ENCODE measurements at places on chromosomes 11 and 22.

- DNase-seq, result no peak
Observed at GRCh38 chr22:46022881-46023512, 46.0 kb upstream of the WNT7B start.

DNA sequence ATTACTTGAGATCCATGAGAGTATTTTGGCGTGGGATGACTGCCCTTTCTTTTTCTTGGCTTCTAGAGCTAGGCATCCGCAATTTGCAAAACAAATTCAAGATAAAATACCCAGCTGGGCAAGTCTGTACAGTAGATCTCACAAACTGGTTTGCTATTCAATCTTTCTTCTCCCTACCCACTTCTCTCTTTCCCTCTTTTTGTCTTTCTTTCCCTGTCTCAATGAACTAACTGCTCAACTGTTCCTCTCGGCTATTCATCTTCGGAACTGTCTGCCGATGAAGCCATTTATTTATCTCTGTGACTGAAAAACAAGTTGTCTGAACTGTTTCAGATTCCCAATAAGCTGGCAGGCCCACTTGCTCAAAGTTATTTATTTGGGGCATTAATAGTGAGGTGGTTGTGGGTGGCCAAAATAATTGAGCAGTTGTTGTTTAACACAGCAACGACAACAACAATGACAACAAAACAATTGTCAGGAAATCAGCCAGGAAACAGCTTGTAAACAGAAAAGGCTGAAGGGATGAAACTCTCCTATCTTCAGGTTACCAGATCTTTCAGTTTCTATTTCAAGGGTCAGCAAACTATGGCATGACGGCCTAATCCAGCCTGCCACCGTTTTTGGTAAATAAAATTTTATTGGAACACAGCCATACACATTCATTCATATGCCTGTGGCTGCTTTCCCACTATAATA lies 76.0 kb upstream of the MTMR2 start:
- peak; percentile 13 for DNase-seq

DNA sequence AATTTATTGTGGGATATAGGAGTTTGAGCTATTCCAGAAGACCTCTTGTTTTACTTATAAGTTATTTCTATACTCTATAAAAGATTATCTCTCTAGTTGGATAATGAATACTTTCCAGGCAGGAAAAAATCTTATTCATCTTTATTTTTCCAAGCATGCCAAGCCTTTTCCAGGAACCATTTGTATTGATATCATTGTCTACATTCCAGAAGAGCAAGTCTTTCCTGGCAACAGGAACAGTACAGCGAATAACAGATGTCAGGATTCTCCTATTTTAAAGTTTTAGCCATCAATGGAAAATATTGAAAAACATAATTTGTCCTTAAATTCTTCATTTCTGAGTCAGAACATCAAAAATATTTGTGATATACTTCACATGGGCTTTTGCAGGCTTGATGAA lies 5.2 kb upstream of the NXPE1 start:
- peak; percentile 13 for DNase-seq

- DNase-seq, result peak; percentile 43
Observed at GRCh38 chr11:130634961-130635473, 186.6 kb downstream of the ADAMTS15 start.

DNA sequence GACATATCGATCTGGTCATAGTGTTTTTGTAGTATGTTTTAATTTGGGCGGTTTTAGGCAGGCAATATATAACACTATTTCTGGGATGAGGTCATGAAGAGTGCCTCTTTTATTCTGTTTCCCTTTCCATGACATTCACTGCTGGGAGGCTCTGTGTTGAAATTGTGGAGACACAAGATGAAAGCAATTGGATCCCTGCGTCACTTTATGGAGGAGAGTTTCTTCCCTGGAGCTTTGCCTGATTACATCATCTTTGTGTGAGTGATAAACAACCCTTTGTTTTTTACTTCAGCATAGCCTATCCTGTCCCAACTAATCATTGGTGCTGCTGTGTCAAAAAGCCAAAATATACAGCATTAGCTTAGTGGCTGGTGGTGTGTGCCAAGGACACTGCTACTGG lies 48.6 kb downstream of the PARVG start:
- no peak for DNase-seq

DNA sequence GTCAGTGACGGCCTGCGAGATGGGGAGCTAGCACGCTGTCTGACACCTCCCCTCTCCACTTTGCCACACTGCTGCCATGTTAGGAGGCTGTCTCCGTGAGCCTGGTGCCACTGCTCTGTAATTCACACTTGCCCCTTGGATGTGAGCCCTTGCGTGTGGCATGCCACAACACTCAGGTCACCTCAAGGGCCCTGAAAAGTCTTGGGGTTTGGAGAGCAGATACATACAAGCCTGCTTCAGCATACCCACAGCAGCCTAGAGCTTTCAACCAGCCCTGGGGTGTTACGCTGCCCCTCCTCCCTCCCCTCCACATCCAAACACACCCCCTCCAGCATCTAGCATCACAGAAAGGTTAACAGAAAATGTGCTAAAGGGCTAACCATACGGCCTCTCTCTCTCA lies 69.5 kb upstream of the TBCEL start:
- DNase-seq, result no peak

DNA sequence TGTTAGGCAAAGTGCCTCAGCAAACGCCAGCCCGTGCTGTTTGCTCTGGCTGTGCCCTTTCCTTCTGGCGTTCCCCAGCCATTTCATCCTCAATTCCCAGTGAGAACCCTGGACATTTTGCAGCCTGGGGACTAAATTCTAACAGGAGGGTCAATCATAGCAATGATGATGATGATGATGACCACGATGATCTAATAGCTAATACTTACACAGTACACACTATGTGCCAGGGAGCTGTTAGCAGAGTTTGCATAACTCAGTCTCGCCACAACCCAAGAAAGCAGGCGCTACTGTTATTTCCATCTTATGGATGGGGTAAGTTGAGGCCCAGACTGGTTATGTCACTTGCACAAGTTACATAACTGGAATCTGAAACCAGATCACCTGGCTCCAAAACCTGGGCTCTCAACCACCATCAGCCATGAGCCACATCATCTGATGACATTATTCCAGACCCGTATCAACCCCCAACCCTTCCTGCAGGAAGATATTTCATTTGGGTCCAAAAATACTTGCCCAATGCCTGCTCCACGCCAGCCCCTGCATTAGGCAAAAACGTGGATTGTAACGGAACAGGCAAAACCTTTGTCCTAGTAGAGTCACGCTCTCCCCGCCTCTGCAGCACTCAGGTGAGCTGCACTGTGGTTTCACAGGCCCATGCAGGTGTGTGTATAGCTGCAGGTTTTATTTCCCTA lies 132.6 kb upstream of the SERPIND1 start:
- no peak for DNase-seq

DNA sequence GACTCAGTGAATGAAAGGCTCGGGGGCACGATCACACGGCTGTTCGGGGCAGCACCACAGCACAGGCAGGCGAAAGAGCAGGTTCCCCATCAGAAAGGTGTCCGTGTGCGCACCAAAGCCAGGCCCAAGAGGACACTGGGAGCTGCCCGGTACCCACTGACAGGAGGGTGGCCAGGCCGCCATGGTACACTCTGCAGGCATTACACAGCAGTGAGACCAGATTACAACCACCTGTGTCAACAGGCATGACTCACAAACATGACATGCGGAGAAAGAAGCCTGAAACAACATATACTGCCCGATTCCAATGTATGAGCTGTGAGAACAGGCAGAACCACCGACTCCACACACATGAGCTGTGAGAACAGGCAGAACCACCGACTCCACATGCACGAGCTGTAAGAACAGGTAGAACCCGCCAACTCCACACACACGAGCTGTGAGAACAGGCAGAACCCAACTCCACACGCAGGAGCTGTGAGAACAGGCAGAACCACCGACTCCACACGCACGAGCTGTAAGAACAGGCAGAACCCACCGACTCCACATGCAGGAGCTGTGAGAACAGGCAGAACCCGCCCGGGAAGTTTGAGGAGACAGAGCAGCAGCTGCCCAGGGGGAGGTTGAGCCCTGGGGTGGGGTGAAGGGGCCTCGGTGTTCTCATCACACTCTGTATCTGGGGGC lies 32.6 kb downstream of the KIAA0930 start:
- no peak for DNase-seq

GRCh38 chr11:5807580-5807979 lies 1.1 kb upstream of the OR52N2 start:
- DNase-seq, result no peak

- no peak for DNase-seq
Observed at GRCh38 chr11:74647404-74647803, 55.0 kb downstream of the POLD3 start.

DNA sequence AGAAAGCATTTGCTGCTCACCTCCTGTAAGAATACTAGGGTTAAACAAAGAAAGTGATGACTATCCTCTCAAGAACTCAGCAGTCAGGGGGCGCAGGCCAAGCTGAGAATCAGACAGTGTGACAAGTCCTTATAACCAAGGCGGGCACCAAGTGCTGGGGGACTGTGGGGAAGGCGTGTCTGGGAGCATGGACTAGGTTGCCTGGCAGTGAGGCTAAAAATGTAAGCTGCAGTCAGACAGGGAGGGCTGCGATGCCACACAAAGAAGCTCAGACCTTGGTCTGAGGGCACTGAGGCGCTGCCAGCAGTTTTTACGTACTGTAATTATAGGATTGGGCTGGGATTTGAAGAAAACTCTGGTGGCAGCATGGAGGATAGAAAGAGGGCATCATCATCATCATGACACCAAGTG lies 73.7 kb downstream of the FLI1 start:
- no peak for DNase-seq

DNA sequence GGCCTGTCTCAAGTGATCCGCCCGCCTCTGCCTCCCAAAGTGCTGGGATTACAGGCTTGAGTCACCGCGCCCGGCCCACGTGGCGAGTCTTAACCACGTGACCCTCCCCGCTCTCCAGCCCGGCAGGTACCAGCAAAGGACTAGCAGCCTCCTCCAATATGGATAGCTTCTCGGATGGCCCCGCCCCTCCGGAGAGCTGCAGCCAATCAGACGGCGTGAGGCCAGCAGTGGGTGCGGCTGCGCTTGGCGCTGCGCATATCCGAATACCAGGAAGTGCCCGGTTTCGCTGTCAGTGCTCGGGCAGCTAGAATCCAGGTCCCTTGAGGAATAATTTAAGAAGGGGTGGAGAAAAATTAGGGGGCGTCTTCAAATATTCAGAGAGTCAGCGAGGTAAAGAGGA lies 14.7 kb upstream of the PISD start:
- DNase-seq, result peak; percentile 93

DNA sequence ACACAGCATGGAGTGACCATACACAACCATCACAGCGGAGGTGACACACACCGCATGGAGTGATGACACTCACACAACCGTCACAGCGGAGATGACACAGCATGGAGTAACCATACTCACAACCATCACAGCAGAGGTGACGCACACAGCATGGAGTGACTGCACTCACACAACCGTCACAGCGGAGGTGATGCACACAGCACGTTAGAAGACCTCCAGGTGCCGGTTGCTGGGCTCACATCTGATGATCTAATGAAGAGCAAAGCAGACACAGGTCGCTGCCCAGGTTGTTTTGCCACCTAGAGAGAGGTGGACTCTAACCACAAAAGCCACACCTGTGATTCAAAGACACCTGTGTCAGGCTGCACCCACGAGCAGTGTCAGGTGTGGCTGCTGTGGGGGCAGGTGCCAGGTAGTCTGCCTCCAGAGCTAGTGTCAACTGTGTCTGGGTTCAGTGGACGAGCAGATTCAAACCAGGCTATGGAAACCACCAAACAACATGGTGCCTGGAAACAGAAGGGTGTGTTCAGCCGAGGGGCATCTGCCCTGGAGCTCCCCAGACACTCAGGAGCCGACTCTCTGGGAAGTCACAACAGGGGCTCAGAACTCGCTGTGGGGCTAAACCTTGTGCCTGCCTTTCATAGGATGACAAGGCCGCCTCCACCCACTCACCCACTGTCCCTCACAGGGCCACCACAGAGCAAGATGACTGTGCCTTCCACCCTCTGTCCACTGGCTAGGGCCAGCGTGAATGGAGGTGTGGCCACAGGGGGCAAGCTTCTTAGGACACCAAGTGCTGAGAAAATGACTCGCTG lies 608.2 kb downstream of the TBC1D22A start:
- DNase-seq, result no peak

DNA sequence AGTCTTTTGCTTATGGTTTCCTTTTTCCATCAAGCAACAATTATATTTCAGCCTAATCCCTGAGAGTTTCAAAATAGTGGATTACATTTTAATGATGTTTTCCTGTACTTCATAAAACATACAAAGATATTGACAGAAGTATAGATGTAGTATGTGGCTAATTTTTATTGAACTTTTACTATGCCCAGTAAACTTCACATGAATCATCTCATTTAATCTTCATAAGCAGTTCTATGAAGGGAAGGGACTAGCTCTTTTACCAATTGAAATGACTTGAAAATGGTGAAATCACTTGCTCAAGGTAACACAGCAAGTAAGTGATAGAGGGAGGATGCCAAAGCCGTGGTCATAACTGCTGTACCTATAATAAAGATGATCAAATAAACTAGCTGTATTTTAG lies 27.5 kb downstream of the RTN3 start:
- peak; percentile 27 for DNase-seq

DNA sequence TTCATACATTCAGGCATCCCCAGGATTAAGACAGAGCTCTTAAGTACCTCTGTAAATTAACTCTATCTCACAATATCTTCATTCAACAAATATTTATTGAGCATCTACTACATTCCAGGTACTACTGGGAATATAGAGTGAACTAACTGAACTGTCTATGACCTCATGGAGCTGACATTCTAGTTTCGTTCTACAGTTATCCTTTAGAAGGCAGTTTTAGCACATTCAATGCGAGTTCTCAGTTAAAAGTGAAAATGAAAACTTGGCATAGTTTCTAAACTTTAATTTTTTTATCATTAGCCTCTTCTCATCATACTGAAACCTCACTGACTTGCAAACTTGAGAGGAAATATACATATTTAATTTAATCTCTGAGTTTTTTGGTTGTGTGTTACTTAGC lies 10.7 kb upstream of the MS4A6E start:
- DNase-seq, result no peak

- DNase-seq, result no peak
Observed at GRCh38 chr11:33861941-33862589, 29.8 kb downstream of the LMO2 start.

DNA sequence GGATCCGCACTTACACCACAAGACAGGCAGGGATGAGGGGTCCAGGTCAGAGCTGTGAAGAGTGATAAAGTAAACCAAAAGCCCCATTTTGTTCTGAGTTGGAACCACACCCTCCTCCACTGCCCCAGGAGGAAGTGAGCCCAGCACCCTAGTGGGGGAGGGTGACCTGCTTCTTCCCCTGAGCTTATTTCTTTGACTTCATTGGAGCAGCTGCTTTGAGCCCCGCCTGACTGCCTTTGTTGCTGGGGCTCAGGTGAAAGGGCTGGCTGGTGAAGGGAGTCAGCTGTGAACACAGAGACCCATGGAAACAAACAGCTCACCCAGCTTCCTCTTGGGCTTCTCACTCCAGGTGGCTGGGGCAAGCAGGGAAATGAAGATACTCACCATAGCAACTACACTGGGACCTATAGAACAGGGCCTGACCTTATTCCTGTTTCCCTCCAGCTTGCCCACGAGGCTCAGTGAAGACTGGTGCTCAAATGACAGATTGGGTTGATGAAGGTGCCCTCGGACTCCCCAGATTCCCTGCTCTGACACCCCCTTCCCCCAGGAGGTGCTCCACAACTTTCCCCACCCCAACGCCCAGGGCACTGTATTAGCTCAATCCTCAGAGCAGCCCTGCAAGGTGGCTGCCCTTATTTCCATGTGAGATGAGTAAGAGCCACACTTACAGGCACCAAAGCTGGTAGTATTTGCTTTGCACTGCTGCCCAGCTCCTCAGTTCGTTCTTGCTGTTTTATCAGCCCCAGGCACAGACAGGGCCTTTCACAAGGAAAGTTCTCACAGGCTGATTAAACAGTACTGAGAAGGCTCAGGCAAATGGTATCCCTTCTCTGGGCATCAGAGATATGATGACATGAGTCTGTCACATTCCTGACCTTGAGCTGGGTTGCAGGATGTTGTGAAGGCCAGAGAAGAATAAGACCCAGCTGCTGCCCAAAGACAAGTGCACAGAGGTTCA lies 2.4 kb downstream of the UCP2 start:
- DNase-seq, result peak; percentile 77
